ENCODE measurements at places on chromosomes 12 and 14. TPM values are rescaled to one million over a fixed set of nuclear protein-coding genes. Genes with fewer than 3 reads are reported as not detected.

- DNase-seq = no peak
These were observed 98.9 kb downstream of the PLXNC1 start for GRCh38 chr12:94247246-94247645.

DNA sequence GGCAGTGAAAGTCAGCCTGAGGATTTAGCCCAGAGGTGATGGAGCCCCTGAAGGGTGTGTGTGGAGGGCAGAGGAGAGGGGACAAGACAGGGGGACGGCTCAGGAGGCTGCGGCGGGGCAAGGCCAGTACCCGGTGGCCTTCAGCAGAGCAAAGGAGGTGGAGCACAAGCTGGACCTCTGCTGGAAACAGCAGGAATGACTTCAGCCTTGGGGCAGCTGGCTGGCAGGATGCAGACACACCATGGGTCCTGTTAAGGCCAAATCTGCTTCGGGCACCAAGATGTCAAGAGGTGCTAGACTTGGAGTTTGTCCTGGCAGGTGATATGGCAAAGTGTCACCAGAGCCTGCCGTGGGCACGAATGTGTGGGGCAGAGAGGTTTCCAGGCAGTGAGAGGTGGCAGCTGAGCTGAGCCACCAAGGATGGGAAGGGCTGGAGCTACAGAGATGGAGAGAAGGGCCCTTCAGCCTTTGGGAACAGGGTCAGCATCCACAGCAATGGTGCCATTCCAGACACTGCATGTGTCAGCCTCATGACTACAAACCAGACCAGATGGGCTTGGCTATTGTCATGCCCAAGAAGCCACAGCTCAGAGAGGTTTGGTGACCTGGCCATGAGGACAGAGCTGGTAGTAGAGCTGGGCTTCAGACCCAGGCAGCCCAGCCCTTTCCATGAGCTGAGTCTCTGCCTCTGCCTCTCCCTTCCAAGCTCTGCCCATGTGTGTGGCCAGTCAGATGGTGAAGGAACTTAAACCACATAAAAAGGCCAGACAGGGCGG, 91.9 kb downstream of the LGMN start:
- no peak for DNase-seq

- DNase-seq = no peak
These were observed 15.2 kb downstream of the ACIN1 start for GRCh38 chr14:23079716-23080115.

GRCh38 chr12:121590476-121591143, 9.8 kb upstream of the KDM2B start:
- DNase-seq = peak; percentile 63

- no peak for DNase-seq
These were observed 6.3 kb upstream of the NANOGNB start for GRCh38 chr12:7758766-7759140.

DNA sequence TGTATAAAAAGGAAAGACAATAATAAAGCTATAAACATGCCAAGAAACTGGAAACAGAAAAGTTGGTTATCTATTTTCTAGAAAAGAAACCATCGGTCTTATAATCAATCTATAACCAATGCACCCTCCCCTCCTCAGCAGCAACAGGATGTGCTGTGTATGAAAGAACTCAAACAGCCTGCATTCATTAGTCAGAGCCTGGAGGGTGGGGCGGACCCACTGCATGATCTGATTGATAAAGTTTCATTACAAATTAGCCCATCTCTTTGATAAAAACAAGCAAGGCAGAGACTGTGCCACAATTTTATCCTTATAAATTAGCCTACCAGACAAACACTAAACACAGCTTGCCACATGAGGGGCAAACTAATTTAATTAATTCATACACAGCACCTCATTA, 448.1 kb downstream of the BCAT1 start:
- DNase-seq = no peak

GRCh38 chr12:128276471-128276870, 9.5 kb downstream of the TMEM132C start:
- no peak for DNase-seq

DNA sequence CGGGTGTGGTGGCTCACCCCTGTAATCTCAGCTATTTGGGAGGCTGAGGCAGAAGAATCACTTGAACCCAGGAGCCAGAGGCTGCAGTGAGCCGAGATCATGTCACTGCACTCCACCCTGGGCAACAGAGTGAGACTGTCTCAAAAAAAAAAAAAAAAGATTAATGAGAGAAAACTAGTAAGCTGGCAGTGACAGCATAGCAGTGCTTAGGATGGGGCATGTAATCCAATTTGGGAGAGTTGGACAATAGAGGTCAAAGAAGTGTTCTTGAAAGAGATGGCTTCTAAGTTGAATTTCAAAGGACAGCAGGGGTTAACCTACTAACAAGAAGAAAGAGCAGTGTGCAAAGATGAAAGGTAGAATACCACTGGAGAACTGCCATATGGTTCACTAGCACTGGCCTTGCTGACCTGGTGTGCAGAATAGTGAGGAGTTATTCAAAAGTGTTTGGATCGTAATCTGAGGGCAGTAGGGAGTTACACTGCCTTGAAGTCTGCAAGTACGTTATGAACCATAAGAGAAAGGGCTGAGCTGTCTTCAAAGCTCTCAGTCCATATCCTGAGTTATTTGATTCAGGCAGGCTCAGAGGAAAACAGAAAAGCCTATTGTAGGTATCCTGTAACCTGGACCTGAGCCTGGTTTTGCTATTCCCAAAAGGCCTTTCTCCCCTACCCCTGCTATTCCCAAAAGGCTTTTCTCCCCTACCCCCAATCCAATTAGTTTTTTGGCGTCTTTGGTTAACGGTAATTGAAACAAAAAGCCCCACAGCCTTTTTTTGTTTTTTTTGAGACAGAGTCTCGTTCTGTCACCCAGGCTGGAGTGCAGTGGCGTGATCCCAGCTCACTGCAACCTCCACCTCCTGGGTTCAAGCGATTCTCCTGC, 3.4 kb downstream of the XPOT start:
- DNase-seq = no peak

DNA sequence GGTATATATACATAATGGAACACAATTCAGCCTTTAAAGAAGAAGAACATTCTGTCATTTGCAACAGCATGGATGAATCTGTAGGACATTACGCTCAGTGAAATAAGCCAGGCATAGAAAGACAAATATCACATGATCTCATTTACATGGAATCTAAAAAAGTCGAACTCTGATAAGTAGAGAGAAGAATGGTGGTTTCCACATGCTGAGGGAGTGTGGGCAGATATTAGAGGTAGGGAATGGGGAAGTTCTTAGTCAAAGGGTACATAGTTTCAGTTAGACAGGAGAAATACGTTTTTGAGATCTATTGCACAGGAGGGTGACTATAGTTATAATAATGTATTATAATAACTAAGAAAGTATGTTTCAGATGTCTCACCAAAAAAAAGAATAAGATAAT, 71.4 kb downstream of the ADAMTS20 start:
- no peak for DNase-seq

Gene AQP6
- total RNA-seq = not detected

GRCh38 chr12:52144512-52145227, 47.1 kb downstream of the KRT80 start:
- DNase-seq = no peak

Data from natural killer cell (primary cell).